ENCODE measurements at places on chromosomes 7 and 10.

- DNase-seq: no peak
Measured at GRCh38 chr10:59285073-59285472, 77.3 kb downstream of the FAM13C start.

GRCh38 chr7:116122972-116123595 lies 87.3 kb upstream of the TES start:
- peak; percentile 40 for DNase-seq

DNA sequence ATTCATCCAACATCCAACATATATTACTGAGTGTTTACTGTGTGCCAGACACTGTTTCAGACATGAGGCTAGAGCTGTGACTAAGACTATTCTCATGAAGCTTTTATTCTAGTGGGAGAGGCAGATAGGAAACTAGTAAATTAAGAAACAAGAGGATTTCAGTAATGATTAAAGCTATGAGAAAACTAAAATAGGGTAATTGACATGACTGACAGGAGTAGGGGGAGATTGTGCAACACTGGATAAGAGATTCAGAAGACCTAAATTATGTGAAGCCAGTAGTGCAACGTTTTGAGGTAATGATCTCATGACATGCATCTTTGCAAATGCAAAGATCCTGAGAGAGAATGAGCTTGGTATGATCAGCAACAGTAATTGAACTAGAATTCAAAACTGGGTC lies 48.6 kb upstream of the MKLN1 start:
- DNase-seq: no peak

DNA sequence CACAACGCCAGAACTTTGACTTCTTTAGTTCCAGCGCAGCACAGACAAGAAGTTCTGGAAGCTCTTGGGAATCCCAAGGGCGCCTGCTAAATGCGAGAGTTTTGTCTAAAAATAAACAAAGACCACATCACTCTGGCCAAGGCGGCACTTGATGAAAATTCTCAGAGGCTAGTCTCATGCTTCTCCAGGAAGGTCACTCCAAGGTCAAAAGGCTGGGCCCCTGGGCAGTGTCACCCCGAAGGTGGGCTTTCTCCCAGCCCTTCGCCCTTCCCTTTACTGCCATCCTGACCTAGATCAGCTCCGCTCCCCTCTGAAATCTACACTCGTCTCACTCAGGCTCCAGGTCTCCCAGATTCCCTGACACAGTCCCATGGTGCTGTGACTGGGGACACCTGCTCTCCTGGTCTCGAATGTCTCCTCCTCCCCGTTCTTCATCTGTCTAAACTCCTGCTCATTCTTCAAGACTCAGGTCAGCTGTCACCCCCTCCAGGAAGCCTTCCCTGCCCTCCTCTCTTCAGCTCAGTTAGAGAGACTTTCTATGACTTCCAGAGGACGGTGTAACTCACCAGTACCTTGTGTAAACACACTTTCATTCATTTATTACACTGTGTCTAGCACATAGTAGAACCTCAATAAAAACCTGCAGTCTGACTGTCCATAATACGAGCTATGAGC lies 10.5 kb downstream of the FAM53B start:
- no peak for DNase-seq

GRCh38 chr7:129950933-129951225 lies 1.9 kb downstream of the UBE2H start:
- no peak for DNase-seq

GRCh38 chr10:29908962-29909361 lies 150.4 kb downstream of the JCAD start:
- no peak for DNase-seq

DNA sequence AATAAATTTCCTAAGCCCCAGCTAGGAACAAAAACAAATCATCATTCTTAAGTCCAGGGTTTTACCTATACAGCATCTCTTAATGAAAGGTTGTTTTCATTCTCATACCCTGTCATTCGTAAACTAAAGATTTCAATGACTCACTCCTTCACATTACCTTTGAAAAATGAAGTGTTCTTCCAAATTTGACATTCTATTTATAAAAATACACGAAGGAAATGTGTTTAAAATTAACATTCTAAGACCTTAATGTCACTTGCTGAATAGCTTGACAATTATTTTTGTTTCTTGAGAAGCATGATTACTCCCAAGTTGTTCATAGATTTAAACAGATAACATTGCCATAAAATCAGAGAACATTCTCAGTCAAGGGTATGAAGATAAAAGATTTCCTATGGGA lies 1188.3 kb upstream of the SORCS1 start:
- no peak for DNase-seq

GRCh38 chr10:63436225-63436624 lies 29.6 kb downstream of the JMJD1C start:
- DNase-seq: no peak

DNA sequence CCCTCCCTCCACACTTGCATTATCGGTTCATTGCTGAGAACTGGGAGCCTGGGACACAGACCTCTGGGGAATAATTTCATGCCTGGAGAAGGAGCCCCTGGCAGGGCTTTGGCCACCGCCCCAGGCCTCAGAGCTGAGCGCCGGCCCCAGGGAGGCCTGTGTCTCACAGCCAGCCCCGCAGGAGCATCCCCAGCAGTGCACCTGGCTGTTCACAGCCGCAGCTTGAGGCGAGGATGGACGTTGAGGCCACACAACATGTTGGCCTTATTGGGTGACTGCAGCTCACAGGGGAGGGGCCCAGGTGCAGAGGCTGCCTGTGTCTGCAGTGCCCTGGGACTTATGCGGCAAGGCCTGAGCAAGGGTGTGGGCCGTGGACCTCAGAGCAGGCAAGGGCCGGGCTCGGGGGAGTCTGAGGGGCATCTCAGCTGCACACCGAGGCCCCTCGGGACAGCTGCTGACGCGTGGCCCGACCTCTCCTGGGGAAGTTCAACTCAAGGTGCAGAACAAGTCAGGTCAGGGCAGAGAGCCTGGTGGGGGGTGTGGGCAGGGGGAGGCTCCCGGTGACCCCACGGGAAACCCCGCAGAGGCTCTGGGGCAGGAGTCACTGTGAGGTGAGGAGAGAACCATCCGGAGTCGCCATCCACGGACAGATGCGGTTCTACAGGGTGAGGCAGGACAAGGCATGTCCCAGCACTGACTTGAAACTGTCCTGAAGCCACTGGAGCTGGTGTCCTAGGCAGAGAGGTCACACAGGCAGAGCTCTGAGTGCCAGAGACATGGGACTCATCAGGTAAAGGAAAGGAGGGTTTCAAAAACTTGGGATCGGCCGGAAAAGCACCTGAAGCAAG lies 13.1 kb upstream of the UBE3C start:
- DNase-seq: no peak

- no peak for DNase-seq
Measured at GRCh38 chr7:52959878-52960660, 75.4 kb upstream of the POM121L12 start.

- no peak for DNase-seq
Measured at GRCh38 chr7:37481154-37481553, 32.5 kb upstream of the ELMO1 start.

DNA sequence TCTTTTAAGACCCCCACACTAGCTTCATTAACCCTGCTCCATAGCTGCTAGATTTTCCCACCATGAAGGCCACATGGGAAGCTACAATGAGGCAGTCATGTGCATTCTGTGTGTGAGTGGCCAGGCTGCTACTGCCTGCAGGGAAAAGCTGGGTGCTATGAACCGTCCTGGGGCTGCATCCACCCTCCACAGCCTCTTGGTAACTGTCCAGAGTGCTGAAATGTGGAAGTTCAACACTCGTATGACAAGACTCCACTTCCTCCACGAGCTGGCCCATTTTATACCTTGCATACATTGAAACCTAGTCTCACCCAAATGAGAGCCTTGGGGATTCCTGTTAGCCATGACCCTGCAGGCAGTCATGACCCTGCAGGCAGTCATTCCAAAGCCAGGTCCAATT lies 59.4 kb downstream of the CUZD1 start:
- peak; percentile 41 for DNase-seq

DNA sequence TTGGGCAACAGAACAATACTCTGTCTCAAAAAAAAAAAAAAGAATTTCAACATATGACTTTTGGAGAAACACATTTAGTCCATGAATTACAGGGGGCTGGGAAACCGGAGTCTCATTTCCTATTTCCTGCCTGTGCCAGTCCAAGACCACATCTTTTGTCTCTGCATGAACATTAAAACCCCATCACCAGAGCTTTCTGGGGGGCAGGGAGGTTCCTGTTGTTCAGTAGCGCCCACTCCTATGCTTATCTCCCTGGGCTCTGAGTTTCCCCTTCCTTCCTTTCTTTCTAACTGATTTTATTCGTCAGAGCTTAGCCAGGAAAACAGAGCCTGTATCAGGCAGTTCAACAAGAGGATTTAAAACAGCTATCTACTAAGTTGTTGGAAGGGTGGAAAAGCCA lies 119.3 kb downstream of the CALN1 start:
- DNase-seq: no peak

DNA sequence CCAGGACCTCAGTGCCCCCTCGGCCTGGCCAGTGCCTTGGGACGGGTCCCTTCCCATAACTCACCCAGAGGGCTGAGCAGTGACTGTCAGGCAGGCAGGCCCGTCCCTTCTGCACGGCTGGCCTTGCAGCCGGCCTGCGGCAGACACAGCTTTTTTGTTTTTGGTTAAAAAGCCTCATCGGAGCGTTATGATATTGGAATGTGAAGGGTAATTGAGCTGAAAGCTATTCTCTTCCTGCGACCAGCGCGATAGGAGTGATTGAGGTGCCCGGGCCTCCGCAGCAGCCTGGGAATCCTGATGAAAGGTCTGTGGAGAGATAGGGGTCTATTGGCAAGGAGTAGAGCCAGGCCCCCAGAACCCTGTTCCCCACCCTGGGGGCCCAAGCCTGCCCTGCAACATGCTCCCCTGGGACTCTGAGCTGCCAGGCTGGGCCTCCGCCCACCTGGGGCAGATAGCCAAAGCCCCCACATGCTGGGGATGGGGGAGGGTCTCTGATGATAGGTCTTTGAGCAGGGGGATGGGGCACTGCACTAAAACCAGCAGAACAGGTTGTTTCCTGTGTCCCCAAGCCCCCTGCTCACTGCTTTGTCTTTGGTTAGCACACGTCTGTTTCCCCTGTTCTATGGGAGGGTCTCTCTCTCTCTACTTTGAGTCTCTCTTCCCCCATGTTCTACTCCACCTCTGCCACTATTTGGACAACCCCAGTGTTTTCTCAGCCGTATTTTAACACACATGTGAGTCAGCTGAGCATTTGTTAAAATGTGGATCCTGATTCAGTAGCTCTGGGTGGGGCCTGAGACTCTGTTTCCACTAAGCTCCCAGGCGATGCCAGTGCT lies 131.9 kb downstream of the CDH23 start:
- DNase-seq: no peak

GRCh38 chr7:130615583-130615982 lies 53.0 kb downstream of the COPG2 start:
- no peak for DNase-seq

- DNase-seq: peak; percentile 1
Measured at GRCh38 chr7:11604505-11604904, 227.5 kb downstream of the THSD7A start.

- DNase-seq: peak; percentile 59
Measured at GRCh38 chr10:22460101-22460500, 114.8 kb downstream of the SPAG6 start.

DNA sequence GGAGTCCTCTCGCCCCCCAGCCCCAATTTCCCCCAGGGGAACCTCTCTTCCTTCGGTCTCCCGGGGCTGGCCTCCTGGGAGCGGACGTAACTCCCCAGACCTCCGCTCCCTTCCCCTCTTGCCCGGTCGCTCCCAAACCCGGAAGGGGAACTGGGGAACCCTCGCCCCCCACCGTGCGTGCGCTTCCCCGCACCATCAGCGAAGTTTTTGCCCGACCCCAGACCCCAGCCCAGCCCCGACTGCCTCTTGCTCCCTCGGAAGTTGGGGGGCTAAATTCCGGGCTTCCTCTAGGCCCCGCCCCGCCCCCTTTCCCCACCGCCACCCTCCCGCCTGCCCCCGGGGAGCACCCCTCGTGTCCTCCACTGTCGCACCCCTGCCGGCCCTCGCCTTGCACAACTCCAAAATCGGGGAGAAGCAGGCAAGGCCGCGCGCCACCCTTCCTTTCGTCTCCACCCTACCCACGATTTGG lies 436 bp downstream of the GNB2 start:
- no peak for DNase-seq

DNA sequence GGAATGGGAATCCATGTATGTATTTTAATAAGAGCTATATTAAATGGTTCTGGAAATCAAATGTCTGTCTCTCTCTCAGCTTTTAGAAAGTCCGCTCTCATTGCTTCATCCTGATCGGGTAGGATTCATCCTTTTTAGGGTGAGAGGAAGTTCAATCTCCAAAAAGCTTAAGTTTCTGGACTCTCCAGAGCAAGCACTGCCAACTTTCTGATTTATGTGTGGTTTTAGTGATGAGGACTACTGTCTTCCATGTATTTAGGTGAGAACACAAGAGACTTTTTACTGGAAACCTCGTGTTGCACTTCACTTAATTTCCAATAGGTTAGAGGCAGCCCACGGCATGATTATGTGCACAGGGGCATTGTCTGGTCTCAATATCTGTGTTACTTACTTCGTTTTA lies 267.9 kb downstream of the SUGCT start:
- no peak for DNase-seq

GRCh38 chr10:11446864-11447263 lies 164.6 kb downstream of the USP6NL start:
- no peak for DNase-seq

- no peak for DNase-seq
Measured at GRCh38 chr10:62726142-62726541, 78.4 kb upstream of the ADO start.

DNA sequence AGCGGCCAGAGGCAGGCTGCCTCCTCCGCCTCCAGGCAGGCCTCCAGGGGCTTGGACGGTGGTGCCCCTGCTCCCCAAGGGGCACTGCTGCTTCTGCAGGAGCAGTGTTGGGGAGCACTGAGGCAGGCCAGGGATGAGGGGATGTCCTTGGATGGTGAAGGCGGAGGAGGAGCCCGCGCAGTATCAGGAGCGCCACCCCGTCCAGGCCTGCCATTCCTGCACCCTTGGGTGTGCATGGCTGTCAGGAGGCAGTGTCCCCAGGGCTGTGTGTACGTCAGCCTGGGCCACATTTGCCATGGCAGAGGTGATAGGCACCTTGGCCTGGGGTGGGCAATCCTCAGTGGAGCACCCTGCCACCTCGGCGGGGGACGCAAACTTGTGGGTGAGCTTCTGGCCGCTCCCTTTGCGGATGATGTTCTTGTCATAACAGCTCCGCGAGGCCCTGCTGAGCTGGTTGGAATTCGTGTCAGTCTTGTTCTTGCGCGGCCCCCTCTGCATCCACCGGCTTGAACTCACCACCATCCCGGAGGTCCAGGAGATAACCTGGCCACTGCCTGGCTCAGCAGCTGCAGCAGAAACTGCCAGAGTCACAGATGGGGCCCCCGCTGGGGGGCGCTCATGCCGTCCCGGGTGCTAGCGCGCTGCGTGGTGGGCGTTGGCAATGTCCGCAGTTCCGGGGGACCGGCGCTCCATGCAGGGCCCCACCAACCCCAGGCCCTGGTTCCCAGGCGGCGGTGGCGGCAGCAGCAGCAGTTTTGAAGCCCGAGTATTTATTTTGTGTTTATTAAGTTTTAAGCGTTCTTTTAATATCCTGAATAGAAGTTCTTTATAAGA lies 182.3 kb upstream of the ADCY1 start:
- DNase-seq: no peak

- no peak for DNase-seq
Measured at GRCh38 chr10:48640326-48640725, 35.5 kb upstream of the ARHGAP22 start.

GRCh38 chr10:118915161-118915560 lies 114.4 kb upstream of the NANOS1 start:
- no peak for DNase-seq

- no peak for DNase-seq
Measured at GRCh38 chr10:132551093-132551807, 13.7 kb downstream of the INPP5A start.

GRCh38 chr7:5653661-5654060 lies 127.8 kb downstream of the RNF216 start:
- no peak for DNase-seq
